WTC11 (cell line): ENCODE measurements at places on chromosomes 1 and 21. TPM values are rescaled to one million over a fixed set of nuclear protein-coding genes. Genes with fewer than 3 reads are reported as not detected.

The OR2AK2 gene
- total RNA-seq, result not detected in 3 replicates

The PEX14 gene
- total RNA-seq, result 27.3 to 30.5 TPM (median 27.8 TPM) in 3 replicates

The CELSR2 gene
- 26.8 to 31.3 TPM (median 28.2 TPM) in 3 replicates for total RNA-seq

The OVAAL gene
- total RNA-seq, result not detected in 3 replicates

The NCF2 gene
- total RNA-seq, result 0.25 to 0.52 TPM (median 0.41 TPM) in 3 replicates

The TEX38 gene
- 0.17 to 0.21 TPM (median 0.18 TPM) in 3 replicates for total RNA-seq

The C1orf116 gene
- total RNA-seq, result 2.3 to 2.7 TPM (median 2.4 TPM) in 3 replicates

The C1orf226 gene
- total RNA-seq, result 15.7 to 21.4 TPM (median 18.8 TPM) in 3 replicates

The COL8A2 gene
- total RNA-seq, result 2.3 to 3.5 TPM (median 3.3 TPM) in 3 replicates

The SIM2 gene
- total RNA-seq, result 0.09 to 0.17 TPM (median 0.11 TPM) in 3 replicates

The PGLYRP3 gene
- not detected in 3 replicates for total RNA-seq

The HTR6 gene
- 0.71 to 1.2 TPM (median 0.90 TPM) in 3 replicates for total RNA-seq

The BRDT gene
- total RNA-seq, result 0.13 to 0.21 TPM (median 0.18 TPM) in 3 replicates

The TMEM50A gene
- 84.0 to 100 TPM (median 98.9 TPM) in 3 replicates for total RNA-seq

The LAD1 gene
- total RNA-seq, result 14.5 to 15.6 TPM (median 14.9 TPM) in 3 replicates

The ERICH3 gene
- 0.07 TPM in 1 of 3 replicates, not detected in the others for total RNA-seq

The SYTL1 gene
- total RNA-seq, result 18.0 to 19.7 TPM (median 18.5 TPM) in 3 replicates
